ENCODE measurements at places on chromosomes 7 and 10. TPM values are rescaled to one million over a fixed set of nuclear protein-coding genes. Genes with fewer than 3 reads are reported as not detected.

DNA sequence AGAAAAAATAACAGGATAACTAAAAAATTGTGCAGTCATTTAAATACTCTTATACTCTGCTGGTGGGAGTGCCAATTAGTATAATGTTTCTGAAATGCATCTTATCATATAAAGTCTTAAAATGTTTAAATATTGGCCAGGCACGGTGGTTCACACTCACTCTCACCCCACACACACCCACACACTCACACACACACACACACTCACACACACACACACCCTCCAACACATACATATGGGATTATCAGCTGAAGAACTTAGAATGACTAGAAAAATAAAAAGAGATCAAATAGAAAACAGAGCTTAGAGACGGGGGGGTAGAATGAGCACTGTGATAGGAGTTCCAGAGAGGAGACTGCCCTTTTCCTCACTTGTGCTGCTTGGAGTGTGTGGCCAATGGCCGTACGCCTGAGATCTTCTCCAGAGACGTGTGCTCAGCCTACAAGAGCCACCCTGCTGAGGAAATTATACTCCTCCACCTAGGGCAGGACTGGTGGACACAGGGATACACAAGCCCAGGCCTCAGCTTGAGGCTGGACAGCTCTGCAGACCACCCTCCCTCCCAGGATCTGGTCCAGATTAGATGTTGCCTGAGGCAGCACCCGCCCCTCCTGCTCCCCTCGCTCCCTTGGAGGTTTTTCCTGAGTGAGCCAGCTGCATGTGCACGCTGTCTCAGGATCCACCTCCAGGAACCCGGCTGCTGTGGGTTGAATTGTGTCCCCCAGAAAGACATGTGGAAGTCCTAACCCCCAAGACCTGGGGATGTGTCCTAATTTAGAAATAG is 26.5 kb upstream of the PRKAG2 start:
- no peaks in the 10 kb centered on the region for H3K36me3 ChIP-seq
- no peaks in the 10 kb centered on the region for H3K27me3 ChIP-seq
- no peaks in the 10 kb centered on the region for H3K4me1 ChIP-seq
- no peak overlapping the region for H3K4me3 ChIP-seq

DNA sequence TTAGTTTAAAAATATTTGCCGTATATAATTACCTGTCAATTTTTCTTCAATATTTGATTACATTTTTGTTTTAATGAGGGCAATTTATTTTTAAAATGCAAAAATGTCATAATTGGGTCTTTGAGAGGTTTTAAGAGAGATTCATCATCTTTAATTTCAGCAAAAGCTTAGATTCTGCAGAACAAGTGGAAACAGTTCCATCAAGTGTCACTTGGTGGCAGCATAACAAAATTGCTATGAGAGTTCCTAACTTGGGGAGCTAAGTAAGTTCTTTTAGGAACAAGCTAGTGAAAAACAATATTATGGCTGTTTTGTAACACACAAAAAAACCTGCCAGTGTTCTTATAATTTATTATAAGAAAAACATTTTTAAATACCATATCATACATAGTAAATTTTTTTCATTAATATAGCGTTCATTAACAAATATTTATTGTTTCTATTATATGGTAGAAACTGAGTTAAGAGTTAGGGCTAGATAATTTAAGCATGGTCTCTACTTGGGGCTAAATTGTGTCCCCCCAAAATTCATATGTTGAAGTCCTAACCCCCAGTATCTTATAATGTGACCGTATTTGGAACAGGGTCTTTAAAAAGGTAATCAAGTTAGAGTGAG is 155.2 kb downstream of the MAGI2 start:
- DNase-seq, result no peak
- H3K4me1 ChIP-seq, result no peaks in the 10 kb centered on the region
- H3K4me3 ChIP-seq, result no peak overlapping the region
- no peaks in the 10 kb centered on the region for H3K36me3 ChIP-seq
- H3K27me3 ChIP-seq, result no peaks in the 10 kb centered on the region

DNA sequence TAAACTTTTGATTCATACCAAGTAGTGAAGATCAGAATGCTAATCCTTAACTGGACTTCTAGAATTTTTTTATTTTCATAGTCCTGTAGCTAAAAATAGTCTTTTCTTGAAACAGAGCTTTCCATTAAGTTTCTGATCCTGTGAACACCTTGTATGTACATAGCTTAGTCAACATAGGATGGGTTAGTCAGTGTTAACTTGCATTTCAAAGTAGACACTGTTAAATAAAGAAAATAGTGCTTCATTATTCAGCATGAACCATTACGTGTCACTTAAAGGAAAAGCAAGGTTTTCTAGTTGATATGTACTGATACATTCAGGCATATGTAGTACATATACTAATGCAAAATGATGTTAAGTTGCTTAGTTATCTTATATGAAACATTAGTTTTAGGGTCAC is 7.5 kb upstream of the HDAC9 start:
- H3K27ac ChIP-seq, result no peak overlapping the region
- H3K27me3 ChIP-seq, result no peaks in the 10 kb centered on the region
- no peak overlapping the region for H3K4me3 ChIP-seq
- DNase-seq, result no peak

GRCh38 chr10:58210160-58210559 is 57.5 kb downstream of the IPMK start:
- H3K27me3 ChIP-seq, result no peaks in the 10 kb centered on the region
- DNase-seq, result no peak
- no peaks in the 10 kb centered on the region for H3K4me1 ChIP-seq
- no peak overlapping the region for H3K27ac ChIP-seq

- H3K27ac ChIP-seq, result no peak overlapping the region
- H3K36me3 ChIP-seq, result peaks cover 46% of the 10 kb centered on the region
- H3K27me3 ChIP-seq, result no peaks in the 10 kb centered on the region
These were observed 29.1 kb downstream of the TNRC18 start for GRCh38 chr7:5394264-5395105.

The ADCY1 gene
- total RNA-seq, result 0.05 TPM

The HSPA12A gene
- total RNA-seq, result 18.8 TPM

The ABCB4 gene
- 45.0 TPM for total RNA-seq

The SDK1 gene
- total RNA-seq, result 2.0 TPM

The VWC2 gene
- total RNA-seq, result not detected

The ERVW-1 gene
- total RNA-seq, result not detected

The LRRC18 gene
- not detected for total RNA-seq

The KCND2 gene
- not detected for total RNA-seq
